ENCODE measurements at places on chromosomes 11 and 22.

- no peak for DNase-seq
Observed at GRCh38 chr11:125365196-125365931, 130.7 kb downstream of the FEZ1 start.

- DNase-seq: peak; percentile 93
Observed at GRCh38 chr11:13668957-13669521, 571 bp downstream of the FAR1 start.

DNA sequence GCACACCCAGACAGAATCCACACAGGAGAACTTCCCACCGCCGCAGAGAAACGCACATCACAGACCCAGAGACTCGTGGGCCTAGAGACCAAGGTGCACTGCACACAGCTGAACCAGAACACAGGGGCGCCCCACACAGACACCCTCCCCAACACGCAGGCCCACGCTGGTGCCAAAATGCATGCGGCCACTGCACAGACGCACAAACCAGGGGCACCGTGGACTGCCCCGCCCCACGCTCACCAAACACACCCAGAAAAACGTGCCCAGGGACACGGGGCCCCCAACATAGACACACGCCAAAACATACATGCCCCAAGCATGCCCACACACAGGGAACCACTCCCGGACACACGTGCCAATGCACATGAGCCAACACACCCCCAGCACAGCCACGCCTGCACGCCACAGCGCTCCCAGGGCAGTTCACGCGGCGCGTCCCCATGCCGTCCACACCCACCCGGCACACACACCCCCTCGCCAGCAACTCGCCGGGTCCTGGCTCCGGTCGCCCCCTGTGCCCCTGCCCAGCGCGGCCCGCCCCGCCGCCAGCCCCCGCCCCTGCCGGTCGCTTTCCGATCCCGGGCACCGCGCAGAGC, 7.8 kb downstream of the ELFN2 start:
- DNase-seq: no peak

DNA sequence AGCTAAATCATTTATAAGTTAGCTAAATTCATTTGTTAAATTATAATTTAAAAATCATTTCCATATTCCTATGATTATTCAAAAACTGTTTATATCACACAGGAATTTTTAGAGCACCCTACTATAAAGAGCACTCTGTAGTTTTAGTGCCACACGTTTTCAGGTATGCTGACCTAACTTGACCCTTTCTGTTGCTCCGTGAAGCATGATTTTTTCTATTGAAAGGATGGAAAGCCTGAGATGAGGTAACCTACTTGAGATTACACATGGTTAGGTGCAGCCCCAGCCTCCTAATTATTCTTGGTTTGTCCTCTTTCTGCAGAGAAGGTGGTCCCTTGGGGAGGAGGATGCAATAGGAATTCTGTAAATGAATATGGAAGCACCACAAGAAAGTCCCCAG, 72.6 kb downstream of the PPFIBP2 start:
- no peak for DNase-seq

DNA sequence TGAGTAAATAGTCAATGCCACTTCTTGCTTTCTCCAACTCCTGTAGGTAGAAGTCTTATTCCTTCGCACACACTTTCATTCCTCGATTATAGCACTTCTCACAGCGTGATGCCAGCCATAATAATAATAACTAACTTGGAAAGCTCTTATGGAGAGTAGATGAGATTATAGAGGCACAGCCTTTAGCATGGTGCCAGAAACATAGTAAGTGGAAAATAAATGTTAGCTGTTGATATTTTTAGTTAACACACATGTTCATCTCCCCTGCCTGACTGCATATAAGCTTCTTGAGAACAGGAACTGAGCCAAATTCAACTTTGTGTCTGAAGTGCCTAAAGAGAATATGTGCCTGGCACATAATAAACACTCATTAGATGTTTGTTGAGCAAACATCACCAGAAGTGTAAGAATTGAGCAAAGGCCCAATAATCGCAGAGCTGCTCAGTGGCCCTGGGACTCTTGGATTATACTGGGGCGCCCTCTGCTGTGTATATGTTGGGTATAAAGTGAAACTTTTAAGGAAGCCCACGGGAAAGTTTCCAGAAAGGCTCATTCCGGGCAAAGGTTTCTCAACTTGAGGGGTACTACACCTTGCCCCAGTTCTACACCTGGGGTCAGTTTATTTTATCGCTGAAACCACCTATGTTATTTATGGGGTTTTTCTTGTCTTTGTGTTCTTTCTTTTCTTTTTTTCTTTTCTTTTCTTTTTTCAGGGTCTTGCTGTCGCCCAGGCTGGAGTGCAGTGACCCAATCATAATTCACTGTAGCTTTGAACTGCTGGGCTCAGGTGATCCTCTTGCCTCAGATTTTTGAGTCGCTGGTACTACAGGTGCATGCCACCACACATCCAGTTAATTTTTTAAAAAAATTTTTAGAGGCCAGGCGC, 22.3 kb downstream of the SLN start:
- DNase-seq: no peak

DNA sequence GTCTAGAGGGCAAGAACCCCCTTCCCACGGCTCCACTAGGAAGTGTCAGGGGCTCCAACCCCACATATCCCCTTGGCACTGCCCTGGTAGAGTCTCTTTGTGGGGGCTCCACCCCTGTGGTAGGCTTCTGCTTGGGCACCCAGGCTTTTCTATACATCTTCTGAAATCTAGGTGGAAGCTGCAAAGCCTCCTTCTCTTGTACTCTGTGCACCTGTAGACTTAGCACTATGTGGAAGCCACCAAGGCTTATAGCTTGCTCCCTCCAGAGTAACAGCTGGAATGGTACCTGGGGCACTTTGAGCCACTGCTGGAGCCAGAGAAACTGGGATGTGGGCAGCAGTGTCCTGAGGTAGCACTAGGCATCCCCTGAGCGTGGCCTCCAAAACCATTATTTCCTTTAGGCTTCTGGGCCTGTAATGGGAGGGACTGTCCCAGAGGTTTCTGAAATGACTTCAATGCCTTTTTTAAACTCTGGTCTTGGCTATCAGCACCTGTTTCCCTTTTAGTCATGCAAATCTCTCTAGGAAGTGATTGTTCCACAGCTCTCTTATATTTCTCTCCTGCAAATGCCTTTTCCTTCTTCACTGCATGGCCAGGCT, 68.4 kb downstream of the TRAF6 start:
- DNase-seq: no peak

DNA sequence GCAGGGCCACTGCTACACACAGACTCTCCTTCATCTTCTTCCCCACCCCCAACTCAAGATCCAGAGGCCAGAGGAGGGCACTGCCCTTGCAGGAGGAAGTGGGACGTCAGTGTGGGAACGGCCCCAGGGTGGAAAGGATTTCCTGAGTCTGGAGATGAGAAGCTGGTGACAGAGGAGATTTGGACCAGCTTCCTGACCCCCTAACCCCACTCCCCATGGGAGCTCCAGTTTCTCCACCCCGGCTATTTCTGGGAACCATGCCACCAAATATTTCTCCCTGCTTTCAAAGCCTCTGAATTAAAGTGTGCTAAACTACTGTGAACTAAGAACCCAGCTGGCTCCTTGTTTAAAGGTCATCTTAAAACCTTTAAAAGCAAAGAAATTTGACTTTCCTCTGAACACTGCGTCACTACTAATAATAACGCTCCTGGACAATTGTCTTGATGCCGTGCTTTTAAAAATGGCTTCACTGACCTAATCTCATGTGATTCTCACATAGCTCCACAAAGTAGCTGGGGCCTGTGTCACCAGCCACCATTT, 46.6 kb downstream of the CWC15 start:
- no peak for DNase-seq

DNA sequence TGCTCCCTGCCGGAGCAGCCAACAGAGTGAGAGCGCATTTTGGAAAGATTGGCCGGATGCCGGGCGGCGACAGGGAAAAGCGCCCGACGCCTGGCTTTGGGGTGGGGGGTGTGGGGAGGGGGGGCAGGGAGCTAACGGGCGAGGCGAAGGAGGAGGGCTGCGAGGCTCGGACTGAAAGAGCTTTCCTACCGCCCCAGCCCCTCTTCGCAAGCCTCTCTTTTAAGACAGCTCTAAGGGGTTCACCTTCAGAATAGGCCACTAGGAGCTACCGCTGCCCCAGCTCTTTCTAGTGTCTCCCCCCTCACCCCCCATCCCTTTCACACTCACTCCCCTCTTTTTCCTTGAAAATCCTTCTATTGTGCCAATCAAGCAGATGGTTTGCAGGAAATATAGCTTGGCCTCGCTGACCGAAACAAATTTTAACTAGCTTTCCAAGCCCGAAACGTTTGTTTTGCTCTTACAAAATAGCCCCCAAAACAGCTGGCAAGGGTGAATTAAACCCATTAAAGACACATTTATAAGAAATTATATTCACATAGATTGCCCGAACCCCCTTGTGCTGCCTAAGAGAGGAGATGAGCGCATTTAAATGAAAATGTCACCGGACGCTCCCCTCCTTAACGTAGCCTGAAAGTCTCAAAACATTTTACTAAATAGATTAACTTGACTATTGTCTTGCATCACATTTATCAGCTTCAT, 3.7 kb upstream of the DBX1 start:
- DNase-seq: no peak

DNA sequence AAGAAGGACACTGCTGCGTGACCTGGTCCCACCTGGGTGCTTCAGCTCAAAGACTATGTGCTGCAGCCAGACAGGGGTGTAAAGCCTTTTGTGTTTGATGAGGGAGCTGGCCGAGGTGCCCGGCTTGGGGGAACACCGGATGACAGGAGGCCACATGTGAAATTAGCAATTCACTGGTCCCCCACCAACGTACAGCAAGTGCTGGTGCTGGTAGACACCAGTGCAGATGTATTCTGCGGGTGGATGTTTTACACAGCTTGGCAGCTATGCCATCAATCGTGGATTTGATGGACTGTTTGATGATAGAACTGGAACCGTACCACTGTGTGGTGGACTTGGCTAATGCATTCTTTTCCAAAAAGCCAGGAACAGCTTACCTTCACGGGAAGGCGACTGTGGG, 47.9 kb upstream of the LIPT2 start:
- no peak for DNase-seq

DNA sequence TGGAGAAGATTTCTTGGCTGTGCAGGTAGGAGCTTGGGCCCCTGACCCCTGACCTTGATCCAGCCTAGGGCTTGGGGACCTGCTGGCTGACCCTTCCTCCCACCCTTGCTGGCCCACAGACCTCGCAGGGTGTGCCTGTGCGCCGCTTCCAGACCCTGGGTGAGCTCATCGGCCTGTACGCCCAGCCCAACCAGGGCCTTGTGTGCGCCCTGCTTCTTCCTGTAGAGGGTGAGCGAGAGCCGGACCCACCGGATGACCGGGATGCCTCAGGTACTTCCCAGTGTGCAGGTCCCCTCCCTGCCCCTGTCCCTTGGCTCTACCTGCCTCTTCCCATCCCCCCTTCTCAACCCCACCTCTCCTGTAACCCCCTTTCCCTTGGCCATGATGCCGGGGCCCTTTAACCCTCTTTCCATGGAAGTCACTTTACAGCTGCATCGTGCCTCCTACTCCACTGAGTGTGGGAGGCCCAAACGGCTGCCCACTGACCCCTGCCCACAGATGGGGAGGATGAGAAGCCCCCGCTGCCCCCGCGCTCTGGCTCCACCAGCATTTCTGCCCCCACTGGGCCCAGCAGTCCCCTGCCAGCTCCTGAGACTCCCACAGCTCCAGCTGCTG, 3.8 kb downstream of the INPPL1 start:
- DNase-seq: peak; percentile 70

DNA sequence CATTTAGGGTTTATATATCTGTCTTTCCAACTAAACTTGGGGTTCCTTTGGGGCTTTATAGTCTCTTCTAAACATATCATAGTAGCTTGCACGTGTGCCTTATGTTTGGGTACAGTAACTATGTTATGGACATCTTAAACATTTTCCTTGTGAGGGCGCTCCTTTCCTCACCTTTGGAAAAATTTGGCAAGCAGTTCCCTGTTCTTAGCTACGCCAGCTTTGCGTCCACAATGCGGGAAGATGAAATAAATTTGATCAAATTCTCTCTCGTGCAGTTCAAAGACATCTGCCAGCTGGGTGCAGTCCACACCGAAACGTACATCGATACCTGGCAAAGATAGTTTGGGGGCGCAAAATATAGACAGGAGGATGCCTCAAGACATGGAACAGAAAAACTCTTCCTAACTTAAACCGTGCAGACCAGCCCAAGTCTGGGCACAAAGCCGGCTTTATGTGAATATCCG, 548 bp downstream of the FDXACB1 start:
- DNase-seq: no peak

DNA sequence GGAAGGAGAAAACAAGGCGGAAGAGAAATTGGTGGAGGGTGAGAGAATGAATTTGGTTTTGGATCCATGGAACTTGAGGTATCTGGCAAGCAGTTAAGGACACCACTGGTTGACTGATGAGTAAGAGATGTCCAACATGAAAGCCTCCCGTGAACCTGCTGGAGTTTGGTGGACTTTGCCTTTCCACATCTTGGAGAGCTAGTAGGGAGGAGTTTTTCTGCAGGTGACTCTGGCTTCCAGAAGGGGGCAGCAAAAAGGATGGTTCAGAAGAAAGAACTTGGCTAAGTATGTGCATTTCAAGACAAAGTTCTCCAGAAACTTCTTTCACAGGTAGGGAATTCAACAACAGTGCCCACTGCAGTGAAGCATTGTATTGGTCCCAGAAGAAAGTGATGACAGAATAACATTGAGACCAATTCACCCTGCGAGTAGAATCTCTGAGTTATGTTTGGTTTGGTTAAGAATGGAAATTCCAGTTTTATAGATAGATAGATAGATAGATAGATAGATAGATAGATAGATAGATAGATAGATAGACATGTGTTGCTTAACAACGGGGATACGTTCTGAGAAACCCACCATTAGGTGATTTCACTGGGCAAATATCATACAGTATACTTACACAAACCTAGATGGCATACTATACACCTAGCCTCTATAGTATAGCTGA, 28.5 kb downstream of the DCDC1 start:
- no peak for DNase-seq

GRCh38 chr11:65952052-65952521, 6.8 kb downstream of the TSGA10IP start:
- no peak for DNase-seq

DNA sequence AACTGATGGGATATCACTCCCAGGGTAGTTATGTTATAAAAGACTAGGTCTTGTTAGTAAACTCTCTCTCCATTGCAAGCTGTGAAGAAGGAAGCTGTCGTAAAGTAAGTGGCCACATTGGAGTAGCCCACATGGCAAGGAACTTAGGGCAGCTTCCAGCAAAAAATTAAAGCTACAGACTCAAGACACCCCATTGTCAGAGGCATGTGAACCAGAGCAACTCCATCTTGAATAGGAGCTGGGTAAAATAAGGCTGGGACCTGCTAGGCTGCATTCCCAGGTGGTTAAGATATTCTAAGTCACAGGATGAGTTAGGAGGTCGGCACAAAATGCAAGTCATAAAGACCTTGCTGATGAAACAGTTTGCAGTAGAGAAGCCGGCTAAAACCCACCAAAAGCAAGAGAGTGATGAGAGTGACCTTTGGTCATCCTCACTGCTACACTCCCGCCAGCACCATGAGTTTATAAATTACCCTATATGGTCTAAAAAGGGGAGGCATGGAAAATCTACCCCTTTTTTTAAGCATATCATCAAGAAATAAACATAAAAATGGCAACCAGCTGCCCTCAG, 23.9 kb downstream of the CCKBR start:
- no peak for DNase-seq

- no peak for DNase-seq
Observed at GRCh38 chr11:68377389-68377795, 65.0 kb downstream of the LRP5 start.
